ENCODE measurements at places on chromosomes 16 and 17. TPM values are rescaled to one million over a fixed set of nuclear protein-coding genes. Genes with fewer than 3 reads are reported as not detected.

SUPT6H gene
- total RNA-seq: 45.6 TPM

GRCh38 chr17:6259899-6260298 is 175.0 kb downstream of the AIPL1 start:
- DNase-seq: no peak

DNA sequence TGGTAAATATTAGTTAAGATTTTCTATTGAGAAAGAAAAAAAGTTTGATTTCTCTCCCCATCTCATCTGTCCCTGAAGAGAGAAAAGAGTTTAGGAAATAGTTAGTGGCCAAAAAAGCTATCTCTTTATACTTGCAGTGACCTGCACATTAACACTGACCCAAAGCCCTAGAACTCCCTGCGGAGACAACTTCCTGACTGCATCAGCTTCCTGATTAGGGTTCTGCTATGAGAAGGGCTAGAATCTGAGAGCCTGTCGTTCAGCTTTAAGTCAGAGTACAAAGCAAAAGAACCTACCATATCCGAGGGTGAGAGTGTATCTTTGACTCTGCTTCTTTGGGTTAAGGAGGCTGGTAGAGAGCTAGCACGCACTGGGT is 24.7 kb downstream of the LIMD2 start:
- no peak for DNase-seq

DNA sequence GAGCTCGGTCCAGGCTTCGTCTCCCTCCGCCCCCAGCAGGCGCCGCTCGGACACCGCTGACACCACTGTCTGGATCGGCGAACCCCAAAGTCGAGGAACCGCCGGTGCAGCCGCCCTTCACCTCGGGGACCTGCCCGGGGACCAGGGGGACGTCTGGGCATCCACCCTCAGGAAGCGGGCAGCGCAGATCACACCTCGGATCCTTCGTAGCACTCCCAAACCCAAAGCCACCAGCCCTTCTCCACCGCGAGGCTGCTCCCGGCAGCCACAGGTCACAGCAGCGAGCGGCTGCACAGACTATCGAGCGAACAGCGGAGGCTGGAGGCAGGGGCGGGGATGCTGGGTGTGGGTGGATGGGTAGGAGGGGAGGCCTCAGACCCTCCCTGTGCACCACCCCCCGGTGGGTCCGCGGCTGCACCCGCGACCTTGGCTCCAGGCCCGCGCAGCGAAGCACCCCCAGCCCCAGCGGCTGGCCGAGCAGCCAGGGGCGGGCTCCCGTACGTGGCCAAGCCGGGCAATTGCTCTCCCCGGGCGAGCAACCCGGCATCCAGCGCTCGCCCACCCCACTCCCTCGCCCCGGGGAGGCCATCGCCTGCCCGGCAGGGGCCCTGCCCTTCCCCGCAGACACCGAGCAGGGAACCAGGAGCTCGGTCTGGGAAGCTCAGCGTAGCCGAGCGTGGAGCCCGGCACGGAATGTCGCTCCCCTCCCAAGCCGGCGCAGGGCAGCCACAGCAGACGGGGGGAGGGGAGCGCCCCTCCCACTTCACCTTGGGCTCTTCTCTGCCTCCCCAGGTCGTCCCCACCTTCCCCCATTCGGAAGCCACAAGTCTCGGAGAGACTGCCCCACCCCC is 1.0 kb downstream of the SDK2 start:
- DNase-seq: no peak
